A549 treated with dexamethasone at 1 μM for 4 hours (cell line): ENCODE measurements at places on chromosomes 11 and 22. TPM values are rescaled to one million over a fixed set of nuclear protein-coding genes. Genes with fewer than 3 reads are reported as not detected.

The HSPB2 gene
- total RNA-seq: 0.09 TPM in 1 of 5 replicates, not detected in the others

The HEPN1 gene
- total RNA-seq: not detected in 5 replicates

The GCAT gene
- 2.6 to 4.2 TPM (median 3.4 TPM) in 5 replicates for total RNA-seq

The LDLRAD3 gene
- total RNA-seq: 25.8 to 33.0 TPM (median 32.3 TPM) in 5 replicates

The SCYL1 gene
- total RNA-seq: 42.4 to 62.3 TPM (median 60.2 TPM) in 5 replicates

The PSMA1 gene
- 171 to 188 TPM (median 181 TPM) in 5 replicates for total RNA-seq

The BIRC3 gene
- 50.5 to 70.0 TPM (median 57.4 TPM) in 5 replicates for total RNA-seq

The CASP5 gene
- total RNA-seq: not detected in 5 replicates

The SCGB1D2 gene
- not detected in 5 replicates for total RNA-seq

The ASCL3 gene
- not detected in 5 replicates for total RNA-seq

The GAL gene
- total RNA-seq: 12.0 to 21.5 TPM (median 18.0 TPM) in 5 replicates

The GALNT18 gene
- 29.1 to 34.2 TPM (median 31.1 TPM) in 5 replicates for total RNA-seq

The CALCA gene
- 0.08 to 0.20 TPM in 2 of 5 replicates, not detected in the others for total RNA-seq

The CDHR5 gene
- total RNA-seq: 0.06 to 0.34 TPM (median 0.07 TPM) in 5 replicates

The RAB39A gene
- 0.21 to 0.69 TPM (median 0.52 TPM) in 5 replicates for total RNA-seq

The P4HA3 gene
- 38.4 to 63.0 TPM (median 47.6 TPM) in 5 replicates for total RNA-seq

The NRIP3 gene
- total RNA-seq: 0.79 to 0.97 TPM (median 0.89 TPM) in 5 replicates

The RSF1 gene
- 13.4 to 21.7 TPM (median 16.7 TPM) in 5 replicates for total RNA-seq
